Aorta (tissue), 5 donors: ENCODE measurements at places on chromosomes 4 and X.
A peak's percentile ranks its signal among the peaks of the same experiment; 100 is the strongest.

- DNase-seq: no peak
Measured at GRCh38 chrX:41870719-41871151, 52.6 kb downstream of the CASK start.

- no peak for DNase-seq
Measured at GRCh38 chr4:183635741-183636140, 23.2 kb downstream of the RWDD4 start.

- DNase-seq: no peak
Measured at GRCh38 chr4:99634742-99635360, 22.8 kb downstream of the C4orf54 start.

DNA sequence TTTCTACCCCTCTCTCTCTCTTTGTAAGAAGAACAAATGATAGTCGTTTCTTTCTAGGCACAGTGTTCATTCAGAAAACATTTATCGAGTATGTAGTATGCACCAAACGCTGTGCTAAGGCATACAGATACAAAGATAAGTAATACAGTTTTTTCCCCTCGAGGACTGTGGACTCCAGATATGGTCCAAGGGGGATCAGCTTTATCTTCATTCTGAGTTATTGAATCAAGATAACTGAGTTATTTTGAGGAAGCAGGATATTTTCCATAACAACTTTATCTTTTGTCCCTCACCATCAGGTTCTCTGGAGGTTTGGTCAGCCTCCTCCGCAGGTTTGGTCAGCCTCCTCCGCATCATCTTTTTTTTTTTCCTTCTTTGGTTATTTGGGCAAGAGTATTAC, 15.0 kb downstream of the EREG start:
- DNase-seq: no peak

GRCh38 chr4:61953386-61953785, 753.3 kb downstream of the ADGRL3 start:
- DNase-seq: no peak

GRCh38 chrX:41596596-41596995, 92.2 kb upstream of the GPR34 start:
- DNase-seq: no peak

DNA sequence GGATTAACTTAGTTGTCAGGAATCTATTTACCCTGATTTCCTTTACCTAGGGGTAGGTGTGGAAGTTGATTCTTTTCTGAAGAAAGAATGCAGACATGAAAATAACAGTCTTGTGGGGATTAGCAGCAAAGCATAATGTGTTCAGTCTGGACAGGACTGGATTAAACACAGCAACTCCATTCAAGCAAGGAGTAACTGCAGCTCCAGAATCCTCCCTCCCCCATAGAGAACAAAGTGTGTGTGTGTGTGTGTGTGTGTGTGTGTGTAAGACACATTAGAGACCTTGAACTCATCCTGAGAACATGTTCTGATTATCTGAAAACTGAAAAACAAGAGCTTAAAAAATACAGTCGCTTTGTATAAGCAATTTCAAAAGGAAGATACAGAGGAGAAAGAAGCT, 9.3 kb downstream of the C4orf54 start:
- no peak for DNase-seq

DNA sequence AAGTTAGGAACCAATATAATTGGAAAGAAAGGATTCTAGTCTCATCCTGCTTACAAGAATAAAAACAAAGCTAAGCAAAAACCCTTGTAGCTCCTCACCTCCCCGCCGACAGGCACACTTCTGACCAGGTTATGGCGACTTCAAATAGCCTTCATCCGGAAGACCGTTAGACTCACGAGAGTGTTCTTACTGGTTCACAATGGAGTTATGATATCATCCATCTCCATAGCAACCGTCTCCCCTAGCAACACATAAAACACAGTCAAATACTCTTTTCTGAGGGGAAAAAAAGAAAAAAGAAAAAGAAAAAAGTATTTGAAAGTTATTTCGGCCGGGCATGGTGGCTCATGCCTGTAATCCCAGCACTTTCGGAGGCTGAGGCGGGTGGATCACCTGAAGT, at the start of gene IL13RA2:
TSS of gene IL13RA2 (minus strand) at position 162 of the 400 bp plus-strand sequence. CDS start 347 bp downstream, outside the sequence.
- DNase-seq: no peak

DNA sequence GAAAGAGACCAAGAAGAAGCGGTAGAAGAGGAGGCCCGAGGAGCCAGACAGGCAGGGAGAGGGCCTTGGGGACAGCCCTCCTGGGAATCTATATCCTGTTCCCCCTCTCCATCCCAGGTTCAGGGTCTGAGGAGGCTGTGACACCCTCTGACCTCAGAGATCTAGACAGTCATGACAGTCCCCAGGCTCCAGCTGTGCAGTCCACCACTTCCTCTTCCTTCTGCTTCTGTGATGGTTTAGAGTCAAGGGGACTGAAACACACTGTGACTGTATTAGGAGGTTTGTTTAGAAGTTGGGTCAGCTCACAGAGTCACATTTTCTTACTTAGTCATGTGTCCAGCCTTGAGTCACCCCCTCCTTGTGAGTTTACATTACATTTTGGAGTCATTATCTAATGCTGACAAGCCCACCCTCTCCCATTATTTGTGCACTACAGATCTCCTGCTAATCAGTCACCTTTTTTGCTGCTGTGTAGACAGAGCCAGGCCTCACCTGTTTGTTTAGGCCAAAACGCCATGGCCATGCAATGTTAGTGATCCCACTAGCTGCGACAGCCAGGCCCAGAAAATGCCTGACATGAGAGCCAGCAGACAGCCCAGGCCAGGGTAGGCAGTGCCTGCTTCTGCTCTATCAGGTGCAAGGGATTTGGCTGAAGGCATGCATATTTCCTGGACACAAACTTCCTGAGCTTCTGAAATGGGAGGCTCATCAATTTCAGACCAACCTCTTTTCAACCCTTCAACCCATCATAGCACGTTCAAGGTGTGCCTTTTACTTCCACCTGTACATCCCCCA, 26.0 kb downstream of the MANBA start:
- no peak for DNase-seq

- no peak for DNase-seq
Measured at GRCh38 chr4:3290889-3291321, 1.9 kb upstream of the RGS12 start.

DNA sequence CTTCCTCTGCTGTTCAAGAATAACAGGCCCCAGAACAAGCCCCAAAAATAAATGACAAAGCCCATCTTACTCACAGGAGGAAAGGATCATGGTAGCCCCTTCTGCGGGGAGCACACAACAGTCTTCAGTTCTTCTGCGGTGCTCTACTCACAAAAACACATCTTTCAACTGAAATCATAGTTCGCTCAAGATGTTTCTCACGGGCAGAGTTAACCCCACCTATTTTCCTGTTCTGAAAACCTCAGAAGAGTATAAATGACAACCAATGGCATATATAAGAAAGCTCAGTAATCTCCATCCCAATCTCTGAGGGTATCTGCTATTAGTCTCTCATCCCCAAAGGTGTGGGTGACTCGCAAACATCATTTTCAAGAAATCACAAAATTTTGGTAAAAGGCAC, at the start of gene TXK:
TSS of gene TXK (minus strand) at position 170 of the 400 bp plus-strand sequence. CDS start at position 90, 80 bp downstream.
- no peak for DNase-seq

- DNase-seq: no peak
Measured at GRCh38 chr4:88817740-88818139, 120.1 kb upstream of the NAP1L5 start.

DNA sequence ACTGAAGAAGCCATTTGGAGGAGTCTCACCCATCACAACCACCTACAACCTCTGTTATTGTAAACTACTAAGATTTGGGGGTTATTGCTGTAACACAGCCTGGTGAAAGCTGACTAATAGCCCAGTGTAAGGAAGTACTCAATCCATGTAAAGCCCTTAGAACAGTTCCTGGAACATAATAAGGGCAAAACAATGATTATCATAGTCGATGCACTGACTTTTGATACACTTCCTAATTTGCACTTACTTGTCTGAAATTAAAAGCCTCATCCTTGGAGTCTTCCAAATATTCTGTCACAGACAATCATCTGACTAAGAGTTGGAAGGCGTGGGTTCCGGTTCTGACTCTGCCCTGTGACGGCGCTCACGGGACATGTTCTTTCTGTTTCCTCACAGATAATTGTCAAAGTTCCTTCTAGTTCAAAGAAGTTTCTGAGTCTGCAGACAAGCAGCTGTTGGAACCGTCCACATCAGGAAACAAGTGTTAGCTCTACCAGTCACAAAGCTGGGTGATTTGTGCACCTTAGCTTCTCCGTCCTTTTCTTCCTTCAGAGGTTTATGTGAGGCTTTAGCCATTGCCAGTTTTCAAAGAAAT, 33.4 kb upstream of the RASGEF1B start:
- DNase-seq: peak; percentile 76

GRCh38 chr4:188619456-188620149, 480.4 kb downstream of the TRIML1 start:
- DNase-seq: no peak

GRCh38 chr4:139900964-139901376, 235.4 kb downstream of the MGST2 start:
- DNase-seq: no peak

DNA sequence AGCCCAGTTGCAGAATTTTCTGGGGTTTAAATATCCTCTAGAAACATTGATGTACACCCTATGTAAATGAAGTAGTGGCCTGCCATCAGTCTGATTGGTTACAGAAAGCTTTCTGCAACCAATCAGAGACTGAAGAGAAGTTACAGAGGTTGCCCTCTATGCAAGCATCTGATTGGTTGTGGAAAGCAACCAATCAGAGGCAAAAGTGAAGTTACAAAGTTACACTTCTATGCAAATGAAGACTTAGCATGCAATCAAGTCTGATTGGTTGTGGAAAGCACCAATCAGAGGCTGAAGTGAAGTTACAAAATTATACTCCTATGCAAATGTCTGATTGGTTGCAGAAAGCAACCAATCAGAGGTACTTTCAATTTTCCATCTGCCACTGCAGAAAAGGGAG, 51.9 kb upstream of the USP9X start:
- DNase-seq: no peak

DNA sequence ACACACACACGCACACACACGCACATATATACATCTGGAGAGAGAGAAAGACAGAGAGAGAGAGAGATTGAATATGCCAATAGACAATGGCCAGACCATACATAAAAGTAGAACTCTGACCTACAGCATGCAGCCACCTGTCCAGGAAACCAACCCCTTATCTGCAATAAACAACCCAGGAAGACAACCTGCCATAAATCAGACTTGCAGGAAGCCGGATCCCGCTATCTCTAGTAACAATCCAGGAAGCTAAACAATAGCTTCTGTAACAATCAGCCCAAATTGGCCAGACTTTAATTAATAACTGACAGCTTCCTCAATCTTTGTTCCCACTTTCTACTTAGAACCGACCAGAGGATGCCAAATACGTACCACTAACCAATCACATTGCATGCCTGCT, 173.2 kb downstream of the LDB2 start:
- DNase-seq: no peak

GRCh38 chrX:107654566-107654871, 26.2 kb downstream of the PRPS1 start:
- DNase-seq: peak; percentile 84

GRCh38 chr4:188992706-188993105, 853.5 kb downstream of the TRIML1 start:
- no peak for DNase-seq

GRCh38 chr4:139015948-139016471, 429 bp downstream of the NOCT start:
- DNase-seq: peak; percentile 56

DNA sequence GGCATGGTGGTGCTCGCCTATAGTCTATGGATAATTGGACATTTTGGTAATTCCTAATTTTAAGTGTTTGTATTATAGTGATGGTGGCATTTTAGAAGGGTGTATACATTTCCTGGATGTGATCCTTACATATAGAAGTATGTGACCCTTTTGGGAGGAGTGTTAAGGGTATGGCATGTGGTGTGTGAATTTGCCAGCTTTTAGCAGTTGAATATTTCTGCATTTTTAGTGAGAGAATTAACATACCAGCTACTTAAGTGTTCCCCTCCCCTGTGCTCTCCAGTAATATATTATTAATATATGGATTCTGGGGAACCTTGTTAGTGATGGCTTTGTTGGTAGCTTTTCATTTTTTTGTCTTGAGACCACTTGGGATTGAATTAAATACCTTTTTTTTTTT, 55.3 kb downstream of the STAG2 start:
- DNase-seq: no peak

- no peak for DNase-seq
Measured at GRCh38 chr4:35459045-35459444, 785.3 kb downstream of the ARAP2 start.

- no peak for DNase-seq
Measured at GRCh38 chrX:82218361-82218760, 1016.5 kb downstream of the SH3BGRL start.
